Stomach (tissue), 19 donors: ENCODE measurements at places on chromosomes 4 and X. TPM values are rescaled to one million over a fixed set of nuclear protein-coding genes. Genes with fewer than 3 reads are reported as not detected.

GPR143 gene
- total RNA-seq: not detected

STS gene
- 9.4 TPM for total RNA-seq

MMRN1 gene
- total RNA-seq: 73.8 TPM

LARP7 gene
- total RNA-seq: 41.9 TPM

DNA sequence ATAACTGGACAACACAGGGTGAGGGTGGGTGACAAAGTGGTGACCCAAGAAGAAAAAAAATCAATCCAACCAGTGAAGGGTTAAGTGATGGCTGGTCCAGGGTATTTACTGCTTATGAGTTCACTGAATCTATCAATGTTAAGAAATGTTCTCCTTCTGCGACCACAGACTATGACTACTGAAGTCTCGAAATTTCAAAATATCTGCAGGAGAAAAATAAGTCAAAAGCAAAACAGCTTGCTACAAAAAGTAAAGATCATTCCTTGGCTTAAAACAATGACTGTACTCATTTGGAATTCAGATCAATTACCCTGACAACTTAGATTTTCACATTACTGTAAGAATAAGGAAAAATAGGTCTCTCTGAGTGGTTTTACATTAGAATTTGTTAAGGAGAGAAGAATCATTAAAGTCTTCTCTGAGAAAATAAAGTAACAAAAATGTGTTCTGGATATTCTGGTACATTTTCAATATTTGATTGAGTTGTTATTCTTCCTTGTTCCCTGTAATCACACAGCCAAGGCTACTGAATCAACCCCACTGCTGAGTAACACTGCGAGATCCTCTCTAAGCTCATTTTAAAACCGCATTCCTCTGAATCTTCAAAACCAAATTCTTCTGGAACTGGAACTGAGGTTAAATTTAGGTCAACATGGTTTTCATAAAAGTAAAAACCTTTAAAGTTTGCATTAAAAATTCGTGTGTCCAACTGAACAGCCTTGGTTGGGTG, 22.7 kb downstream of the SMPX start:
- no peak overlapping the region for H3K4me3 ChIP-seq
- H3K27me3 ChIP-seq: peaks cover 19% of the 10 kb centered on the region
- no peaks in the 10 kb centered on the region for H3K36me3 ChIP-seq
- no peak overlapping the region for H3K27ac ChIP-seq
- DNase-seq: no peak
- H3K4me1 ChIP-seq: no peaks in the 10 kb centered on the region

GRCh38 chr4:121861426-121861825, 8.8 kb downstream of the BBS7 start:
- no peak overlapping the region for H3K27ac ChIP-seq
- H3K4me1 ChIP-seq: no peaks in the 10 kb centered on the region

GRCh38 chrX:19110642-19111041, 11.6 kb downstream of the ADGRG2 start:
- no peaks in the 10 kb centered on the region for H3K36me3 ChIP-seq
- DNase-seq: no peak
- H3K4me1 ChIP-seq: peaks cover 4% of the 10 kb centered on the region
- no peak overlapping the region for H3K4me3 ChIP-seq
- H3K27me3 ChIP-seq: no peaks in the 10 kb centered on the region

- H3K36me3 ChIP-seq: peaks cover 16% of the 10 kb centered on the region
- no peak overlapping the region for H3K4me3 ChIP-seq
- no peak overlapping the region for H3K27ac ChIP-seq
- no peaks in the 10 kb centered on the region for H3K4me1 ChIP-seq
Observed at GRCh38 chrX:17803449-17803848, 57.6 kb downstream of the RAI2 start.

DNA sequence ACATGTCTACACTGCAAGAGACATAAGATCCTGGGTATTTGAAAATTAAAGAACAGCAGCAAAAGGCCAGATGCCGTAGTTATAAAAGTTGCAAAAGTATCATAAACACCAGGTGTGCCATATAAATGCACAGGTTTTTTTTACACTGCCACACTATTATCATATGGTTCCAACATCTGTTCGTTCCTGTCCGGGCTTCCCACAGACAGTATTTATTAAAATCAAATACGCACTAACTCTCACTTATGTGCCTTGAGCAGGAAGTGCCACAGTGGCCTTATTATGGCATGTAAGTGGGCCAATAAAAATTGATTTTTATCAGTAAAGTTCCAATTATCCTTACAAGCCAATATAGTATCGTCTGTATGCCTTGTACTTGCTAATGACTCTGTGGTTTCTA, 873.2 kb downstream of the RPA4 start:
- no peaks in the 10 kb centered on the region for H3K4me1 ChIP-seq
- H3K27ac ChIP-seq: no peak overlapping the region
- H3K4me3 ChIP-seq: no peak overlapping the region
- no peaks in the 10 kb centered on the region for H3K27me3 ChIP-seq

- no peaks in the 10 kb centered on the region for H3K36me3 ChIP-seq
- no peak overlapping the region for H3K4me3 ChIP-seq
- peak; percentile 23 for DNase-seq
- H3K27ac ChIP-seq: no peak overlapping the region
- H3K4me1 ChIP-seq: no peaks in the 10 kb centered on the region
Observed at GRCh38 chr4:103443324-103443723, 245.2 kb upstream of the CENPE start.

DNA sequence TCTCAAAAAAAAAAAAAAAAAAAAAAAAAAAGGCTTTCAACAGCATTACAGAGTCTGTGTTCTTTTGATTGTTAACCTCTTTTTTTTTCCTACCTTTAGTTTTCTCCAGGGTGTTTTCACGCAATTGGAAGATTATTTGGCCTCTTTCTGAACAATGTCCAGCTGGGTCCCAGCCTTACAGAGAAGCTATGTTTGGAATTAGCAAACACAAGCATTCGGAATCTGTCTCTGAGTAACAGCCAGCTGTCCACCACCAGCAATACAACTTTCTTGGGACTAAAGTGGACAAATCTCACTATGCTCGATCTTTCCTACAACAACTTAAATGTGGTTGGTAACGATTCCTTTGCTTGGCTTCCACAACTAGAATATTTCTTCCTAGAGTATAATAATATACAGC, 13.3 kb downstream of the TLR3 start:
- H3K27ac ChIP-seq: no peak overlapping the region
- H3K27me3 ChIP-seq: no peaks in the 10 kb centered on the region
- H3K4me1 ChIP-seq: no peaks in the 10 kb centered on the region
- peak; percentile 48 for DNase-seq
- peaks cover 29% of the 10 kb centered on the region for H3K36me3 ChIP-seq
- no peak overlapping the region for H3K4me3 ChIP-seq

GRCh38 chr4:114251020-114251419, 271.6 kb upstream of the ARSJ start:
- no peak for DNase-seq
- no peaks in the 10 kb centered on the region for H3K27me3 ChIP-seq
- no peaks in the 10 kb centered on the region for H3K4me1 ChIP-seq
- H3K4me3 ChIP-seq: no peak overlapping the region
- H3K27ac ChIP-seq: no peak overlapping the region

DNA sequence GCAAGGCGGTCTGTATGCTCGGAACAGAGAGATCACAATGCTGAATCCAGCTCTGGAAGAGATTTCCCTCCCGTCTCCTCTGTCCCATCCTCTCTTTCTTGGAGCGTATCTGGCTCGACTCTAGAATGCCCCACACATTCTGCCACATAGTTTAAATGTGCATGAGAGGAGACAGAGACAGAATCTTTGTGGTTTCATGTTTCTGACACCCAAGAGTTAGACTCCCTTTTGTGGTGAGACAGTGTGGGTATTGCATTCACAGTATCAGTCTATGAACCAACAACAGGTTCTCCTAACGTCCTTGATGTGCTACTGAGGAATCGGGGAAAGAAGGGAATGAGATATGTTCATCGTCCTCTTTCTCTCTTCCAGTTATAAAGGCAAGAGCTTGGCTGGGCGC, 25.3 kb downstream of the FAM47E start:
- no peak for DNase-seq
- H3K36me3 ChIP-seq: no peaks in the 10 kb centered on the region
- H3K27me3 ChIP-seq: no peaks in the 10 kb centered on the region
- no peak overlapping the region for H3K27ac ChIP-seq
- H3K4me3 ChIP-seq: no peak overlapping the region

DNA sequence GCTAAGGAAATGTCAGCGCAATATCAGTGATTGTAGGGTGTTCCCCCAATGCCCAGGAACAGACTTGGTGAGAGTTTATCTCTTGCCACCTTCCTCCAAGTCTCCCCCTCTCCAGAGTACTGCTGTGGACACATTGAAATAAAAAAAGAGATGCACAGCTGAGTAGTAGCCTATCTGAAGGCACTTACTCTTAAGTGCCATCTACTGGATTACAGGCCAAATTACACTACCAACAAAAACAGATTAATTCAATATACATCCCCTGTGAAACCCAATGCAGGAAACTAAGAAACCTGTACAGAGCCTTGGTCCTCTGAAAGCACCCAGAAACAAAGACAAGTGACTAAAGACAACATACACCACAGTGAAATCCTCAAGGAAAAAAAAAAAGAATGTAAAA, 460.3 kb downstream of the ZIC3 start:
- no peak overlapping the region for H3K27ac ChIP-seq
- H3K36me3 ChIP-seq: no peaks in the 10 kb centered on the region
- H3K4me3 ChIP-seq: no peak overlapping the region
- DNase-seq: peak; percentile 20
- H3K27me3 ChIP-seq: no peaks in the 10 kb centered on the region

DNA sequence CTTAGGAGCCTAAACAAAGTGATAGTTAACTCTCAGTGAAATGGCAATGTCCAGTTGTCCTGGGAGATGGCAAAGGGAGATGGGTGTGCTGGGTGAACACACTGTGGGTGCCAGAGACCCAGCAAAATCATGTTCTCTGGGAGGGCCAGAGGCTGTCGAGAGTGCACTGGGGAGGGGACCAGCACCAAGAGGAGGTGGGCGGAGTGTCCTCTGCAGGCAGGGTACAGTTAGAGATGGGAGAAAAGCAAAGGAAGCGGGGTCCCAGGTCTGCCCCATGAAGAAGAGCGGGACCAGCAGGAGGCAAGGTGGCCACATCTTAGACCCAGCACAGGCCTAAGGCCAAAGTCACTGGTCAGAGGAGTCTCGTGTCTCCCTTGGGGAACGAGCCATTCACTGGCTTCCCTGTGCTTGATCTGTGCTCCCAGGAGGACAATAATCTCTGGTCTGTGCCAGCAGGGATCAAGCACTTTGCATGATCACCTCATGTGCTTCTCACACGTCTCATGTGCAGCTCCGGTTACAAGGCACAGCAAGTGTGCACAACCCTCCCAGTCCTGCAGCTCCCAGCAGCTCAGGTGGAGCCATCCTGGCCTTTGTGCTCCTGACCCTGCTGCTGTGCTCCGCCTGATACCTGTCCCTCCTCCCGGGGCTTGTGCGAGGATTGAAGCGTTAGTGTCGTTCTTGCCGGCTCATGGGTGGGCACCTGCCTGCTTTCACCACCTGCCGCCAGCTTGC, 100.9 kb downstream of the FAM53A start:
- no peaks in the 10 kb centered on the region for H3K27me3 ChIP-seq
- no peak overlapping the region for H3K4me3 ChIP-seq
- no peak overlapping the region for H3K27ac ChIP-seq
- H3K36me3 ChIP-seq: no peaks in the 10 kb centered on the region

GRCh38 chr4:158016511-158016910, 156.3 kb downstream of the GASK1B start:
- no peak overlapping the region for H3K4me3 ChIP-seq
- H3K27ac ChIP-seq: no peak overlapping the region
- no peaks in the 10 kb centered on the region for H3K36me3 ChIP-seq
- no peak for DNase-seq
- H3K4me1 ChIP-seq: peaks cover 11% of the 10 kb centered on the region
- no peaks in the 10 kb centered on the region for H3K27me3 ChIP-seq

DNA sequence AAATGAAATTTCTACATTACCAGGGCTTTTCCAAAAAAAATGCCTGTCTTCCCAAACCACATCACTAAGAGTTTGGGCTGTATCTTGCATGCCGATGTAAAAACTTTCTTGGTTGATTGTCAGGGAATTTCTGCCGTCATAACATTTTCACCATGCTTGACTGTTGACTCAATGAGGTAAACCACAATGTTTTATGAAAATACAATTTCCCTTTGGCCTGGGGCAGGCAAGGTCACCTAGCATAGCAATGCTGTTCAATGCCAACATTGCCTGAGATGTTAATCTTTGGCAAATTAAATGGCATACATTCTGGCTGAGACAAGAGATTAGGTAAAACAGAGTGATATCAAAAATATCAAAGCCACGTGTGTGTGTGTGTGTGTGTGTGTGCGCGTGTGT, 137.1 kb upstream of the TBL1X start:
- H3K36me3 ChIP-seq: no peaks in the 10 kb centered on the region
- no peak for DNase-seq
- H3K27ac ChIP-seq: no peak overlapping the region
